Activated naive CD4-positive, alpha-beta T cell treated with anti-CD3 and anti-CD28 coated beads, Interleukin-2, amount 10 ng/mL, durations not matched to agents 7 days and 5 days (primary cell): ENCODE measurements at places on chromosomes 5 and 9.

DNA sequence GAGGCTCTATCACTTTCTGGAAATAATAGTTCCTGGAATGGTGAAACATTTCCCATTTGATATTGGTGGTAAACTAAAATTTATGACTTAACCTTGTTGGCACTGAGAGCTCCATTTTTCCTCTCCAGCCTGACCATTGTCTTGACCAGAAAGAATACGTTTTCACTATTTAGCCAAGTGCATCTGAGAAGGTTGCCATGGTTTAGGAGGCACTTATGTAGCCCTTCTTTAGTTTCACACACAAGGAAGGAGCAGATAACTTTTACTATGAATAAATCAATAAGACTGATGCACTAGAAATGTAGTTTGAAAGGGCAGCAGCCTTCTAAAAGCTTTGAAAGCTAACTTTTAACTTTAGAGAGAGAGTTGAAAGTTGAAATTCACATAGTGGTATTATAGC, 1045.5 kb upstream of the CDH6 start:
- DNase-seq = no peak

GRCh38 chr5:149485655-149486615, 65.3 kb downstream of the CSNK1A1 start:
- no peak for DNase-seq

DNA sequence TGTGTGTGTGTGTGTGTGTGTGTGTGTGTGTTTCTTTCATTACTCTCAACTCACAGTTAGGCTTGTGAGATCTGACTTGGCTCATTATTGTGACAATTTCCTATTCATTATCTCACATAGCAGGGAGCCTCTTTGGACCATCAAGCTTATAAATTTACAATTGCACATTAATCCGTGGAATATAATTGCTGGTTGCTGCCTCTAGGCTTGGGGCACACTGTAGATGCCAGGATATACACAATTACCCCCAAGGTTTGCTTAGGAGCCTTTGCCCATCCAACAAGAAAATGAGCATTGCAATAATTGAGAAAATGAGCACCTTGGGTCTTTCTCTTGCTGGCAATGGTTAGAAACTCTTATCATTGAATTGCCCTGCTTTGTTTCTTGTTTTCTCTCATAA, 161.6 kb upstream of the DMRTA1 start:
- DNase-seq = no peak

DNA sequence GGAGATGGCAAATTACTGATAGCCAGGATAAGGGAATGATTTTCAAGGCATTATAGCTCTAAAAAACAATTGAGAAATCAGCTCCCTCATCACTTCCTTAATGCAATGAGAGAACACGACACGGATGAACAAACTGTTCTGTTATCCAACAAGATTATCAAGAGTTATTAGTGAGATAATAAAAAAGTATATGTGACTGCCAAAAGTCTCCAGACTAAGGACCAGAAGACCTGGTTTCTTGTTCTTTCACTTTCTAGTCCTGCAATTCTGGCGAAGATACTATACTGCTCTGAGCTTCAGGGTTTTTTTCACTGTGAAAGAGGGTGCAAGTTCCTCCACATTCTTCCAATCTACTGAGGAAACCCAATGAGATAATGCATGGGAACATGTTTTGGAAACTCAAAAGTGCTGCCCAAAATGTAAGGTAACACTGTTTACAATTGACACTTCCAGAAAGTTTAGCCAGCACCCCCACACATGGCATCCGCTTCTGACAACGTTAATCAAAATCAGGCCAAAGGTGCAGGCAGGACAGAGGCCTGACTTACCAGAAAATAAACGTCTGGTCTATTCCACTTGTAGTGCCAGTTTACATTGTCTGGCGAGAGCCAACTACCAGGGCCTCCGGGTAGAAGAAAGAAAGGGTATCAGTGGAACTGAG, 254.2 kb downstream of the DOCK8 start:
- DNase-seq = no peak

GRCh38 chr5:96789794-96790330, 17.9 kb downstream of the ERAP1 start:
- DNase-seq = no peak

DNA sequence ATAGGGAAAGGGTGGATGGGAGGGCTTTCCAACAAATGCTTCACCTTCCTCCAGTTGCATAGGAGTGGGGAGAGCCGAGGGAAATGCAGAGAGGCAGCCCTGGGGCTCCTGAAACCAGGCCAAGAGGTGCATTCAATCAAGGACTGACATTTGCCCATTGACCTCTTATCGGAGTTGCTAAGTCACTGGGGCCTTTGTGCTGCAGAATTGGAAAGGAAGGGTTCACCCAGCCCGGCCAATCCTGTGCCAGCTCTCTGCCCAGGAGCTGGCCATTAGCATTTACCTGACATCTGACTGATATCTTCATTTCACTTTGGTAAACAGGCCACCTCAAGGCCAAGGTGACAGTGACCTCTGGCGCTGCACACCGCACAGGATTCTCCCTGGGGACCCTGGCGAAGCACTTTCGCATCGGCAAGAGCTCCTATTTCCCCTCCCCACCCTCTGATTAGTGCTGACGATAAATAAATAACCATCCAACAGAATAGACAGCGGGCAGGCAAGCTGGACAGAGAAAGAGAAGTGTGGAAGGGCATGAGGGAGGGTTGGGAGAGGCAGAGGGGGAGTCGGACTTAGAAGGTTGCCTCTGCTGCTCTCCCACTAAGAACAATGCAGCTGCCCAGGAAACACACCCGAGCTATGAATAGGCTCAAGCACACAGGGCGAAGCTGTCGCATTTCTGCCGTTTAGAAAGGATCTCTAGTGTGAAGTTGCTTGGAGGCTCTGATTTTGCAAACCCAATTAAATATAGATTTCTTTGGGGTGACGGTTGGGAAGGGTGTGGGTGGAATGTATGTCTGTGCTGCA, 57.0 kb upstream of the BOD1 start:
- no peak for DNase-seq

DNA sequence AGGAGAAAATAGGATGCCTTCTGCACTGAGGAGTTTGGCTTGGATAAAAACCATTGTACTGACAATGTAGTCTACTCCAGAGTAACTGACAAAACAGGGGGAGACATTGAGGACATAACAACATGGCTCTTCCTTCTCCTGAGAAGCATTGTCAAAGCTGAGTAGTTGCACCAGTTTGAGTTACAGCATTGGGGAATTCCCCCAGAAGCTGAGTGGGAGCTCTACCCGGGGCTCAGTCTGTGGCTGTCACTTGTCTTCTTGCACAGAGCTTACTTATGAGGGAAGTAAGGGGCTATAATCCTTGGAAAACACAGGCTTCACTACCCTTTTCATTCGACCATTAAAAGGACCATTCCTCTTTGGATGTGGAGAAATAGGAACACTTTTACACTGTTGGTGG, 21.2 kb downstream of the HSPB3 start:
- DNase-seq = no peak

- no peak for DNase-seq
Observed at GRCh38 chr5:40603378-40603777, 76.3 kb upstream of the PTGER4 start.

GRCh38 chr9:20561531-20561930, 60.8 kb downstream of the MLLT3 start:
- no peak for DNase-seq

DNA sequence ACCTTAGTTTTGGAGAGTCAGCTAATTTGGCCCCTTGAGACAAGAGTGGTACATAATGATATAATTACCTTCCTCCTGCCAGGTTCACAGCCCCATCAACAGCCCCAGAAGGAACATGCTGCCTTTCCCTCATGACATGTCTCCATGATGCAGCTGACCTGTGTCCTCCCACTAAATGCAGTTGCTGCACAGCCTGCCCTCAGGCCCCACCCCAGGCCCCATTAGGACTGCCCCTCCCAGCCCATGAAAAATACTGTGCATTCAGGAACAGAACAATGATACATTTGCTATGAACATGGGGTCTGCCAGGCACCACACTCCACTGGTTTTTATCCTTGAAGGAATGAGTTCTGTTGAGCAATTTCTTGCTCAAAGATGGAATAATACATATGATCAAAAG, 176.4 kb downstream of the C5orf15 start:
- DNase-seq = no peak

GRCh38 chr5:64201996-64202395, 36.4 kb downstream of the RNF180 start:
- DNase-seq = no peak

GRCh38 chr5:64766941-64767340, 1.6 kb downstream of the SREK1IP1 start:
- DNase-seq = no peak

GRCh38 chr5:172143875-172144274, 44.1 kb downstream of the STK10 start:
- no peak for DNase-seq

DNA sequence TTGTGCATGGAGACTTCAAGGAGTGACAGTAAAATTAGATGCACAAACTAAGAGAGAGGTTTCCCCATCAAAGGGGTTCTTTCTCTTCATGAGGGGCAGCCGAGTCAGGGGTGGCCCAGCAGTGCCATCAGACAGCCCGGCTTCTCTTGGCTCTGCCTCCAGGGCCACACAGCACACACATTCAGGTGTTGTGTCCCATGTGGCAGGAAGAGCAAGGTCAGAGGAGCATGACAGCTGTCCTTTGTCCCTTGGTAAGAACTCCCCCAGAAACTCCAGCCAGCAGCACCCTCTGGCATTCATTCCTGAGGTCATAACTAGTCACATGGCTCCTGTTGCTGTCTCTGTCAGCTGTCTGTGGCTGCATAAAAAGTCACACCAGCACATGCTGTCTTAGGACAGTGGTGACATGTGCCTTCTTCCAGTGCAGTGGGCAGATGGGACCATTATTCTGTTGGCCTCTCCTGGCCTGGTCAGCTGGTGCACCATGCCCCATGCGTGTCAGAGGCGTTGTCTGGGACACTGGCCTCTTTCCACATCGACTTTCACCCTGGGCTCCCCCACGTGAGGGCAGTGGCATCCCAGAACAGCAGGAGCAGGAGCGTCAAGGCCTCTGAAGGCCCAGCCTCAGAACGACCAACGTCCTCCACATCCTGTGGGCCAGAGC, 78.4 kb upstream of the OTULINL start:
- DNase-seq = no peak

DNA sequence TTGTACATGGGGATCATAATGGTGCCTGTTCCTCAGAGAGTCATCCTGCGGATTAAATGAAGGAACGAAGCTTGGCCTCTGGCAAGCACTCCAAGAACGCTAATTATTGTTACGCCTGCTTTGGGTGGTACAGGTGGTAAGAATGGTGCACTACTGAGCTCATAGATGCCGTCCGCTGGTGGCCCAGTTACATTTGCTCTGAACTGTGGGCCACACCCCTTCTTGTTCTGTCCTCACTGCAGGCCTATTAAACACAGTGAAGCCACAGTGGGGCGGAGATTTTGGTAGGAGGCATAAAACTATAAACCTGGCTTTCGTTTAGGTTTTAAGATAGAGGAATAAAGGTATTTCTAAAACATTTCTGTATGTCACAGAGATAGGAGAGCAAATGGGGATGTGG, 40.6 kb upstream of the FER start:
- no peak for DNase-seq

DNA sequence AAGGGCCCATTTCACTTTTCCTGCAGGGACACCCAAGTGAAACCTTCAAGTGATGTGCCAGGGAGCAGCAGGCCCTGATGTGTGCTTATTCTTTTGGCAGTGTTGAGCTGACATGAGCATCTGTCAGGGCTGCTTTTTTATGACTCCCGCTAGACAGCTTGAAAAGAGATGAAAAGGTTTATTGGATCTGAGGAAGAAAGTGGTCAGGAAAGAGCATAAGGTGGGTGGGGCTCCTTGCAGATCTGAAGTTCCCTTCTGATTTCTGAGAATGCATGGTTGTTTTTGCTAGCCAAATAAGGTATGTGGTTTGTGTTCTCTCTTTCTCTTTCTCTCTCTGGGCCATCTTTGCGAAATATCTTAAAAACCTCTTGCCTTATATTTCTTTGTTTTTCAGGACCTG, 316.1 kb downstream of the DMRT2 start:
- DNase-seq = peak; percentile 56

GRCh38 chr9:73371801-73372200, 220.1 kb downstream of the ANXA1 start:
- DNase-seq = no peak

DNA sequence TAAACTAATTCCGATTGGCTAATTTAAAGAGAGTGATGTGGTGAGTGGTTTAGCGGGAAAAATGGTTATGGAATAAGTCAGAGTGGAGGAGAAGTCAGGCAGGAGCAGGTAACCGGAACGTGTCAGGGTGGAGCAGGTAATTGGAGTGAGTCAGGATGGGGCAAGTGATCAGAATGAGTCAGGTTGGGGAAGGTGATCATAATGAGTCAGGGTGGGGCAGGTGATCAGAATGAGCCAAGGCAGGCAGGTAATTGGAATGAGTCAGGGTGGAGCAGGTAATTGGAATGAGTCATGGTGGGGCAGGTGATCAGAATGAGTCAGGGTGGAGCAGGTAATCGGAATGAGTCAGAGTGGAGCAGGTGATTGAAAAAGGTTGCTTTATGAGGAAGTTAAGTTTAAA, 101.4 kb downstream of the TMEM167A start:
- no peak for DNase-seq

GRCh38 chr5:133977161-133977787, 8.8 kb upstream of the C5orf15 start:
- no peak for DNase-seq

DNA sequence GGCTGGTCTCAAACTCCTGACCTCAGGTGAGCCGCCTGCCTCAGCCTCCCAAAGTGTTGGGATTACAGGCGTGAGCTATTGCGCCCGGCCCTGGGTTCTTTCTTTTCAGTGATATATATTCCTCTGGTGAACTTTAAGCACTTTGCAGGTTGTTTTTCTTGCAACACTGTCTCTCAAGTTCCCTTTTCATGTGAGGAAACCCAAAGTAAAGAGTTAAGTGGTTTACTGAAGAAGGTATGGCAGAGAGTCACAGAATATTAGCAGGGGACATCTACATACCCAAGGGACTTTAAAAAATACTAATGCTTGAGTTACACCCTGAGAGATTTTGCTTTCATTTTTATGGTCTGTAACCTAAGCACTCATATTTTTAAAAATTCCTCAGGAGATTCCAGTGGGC, 6.7 kb upstream of the GAPT start:
- no peak for DNase-seq

GRCh38 chr9:91790917-91791316, 159.1 kb downstream of the ROR2 start:
- no peak for DNase-seq

DNA sequence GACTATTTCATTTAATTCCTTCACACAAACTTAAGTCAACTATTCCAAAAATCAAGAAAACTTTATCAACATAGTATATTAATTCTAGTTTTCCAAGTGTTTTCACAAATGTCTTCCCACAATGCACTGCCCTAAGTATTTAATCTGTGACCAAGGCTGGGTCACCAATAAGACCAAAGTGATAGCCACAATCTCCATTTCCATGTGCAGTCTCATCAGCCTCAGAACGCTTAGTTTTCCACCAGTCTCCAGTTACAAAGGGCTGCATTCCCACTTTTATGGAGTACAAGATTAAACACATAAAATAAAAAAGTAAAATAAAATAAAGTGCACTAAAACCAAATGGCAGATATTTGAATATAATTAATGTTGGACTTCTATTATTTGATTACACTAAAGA, 371.6 kb upstream of the CCNH start:
- DNase-seq = no peak

DNA sequence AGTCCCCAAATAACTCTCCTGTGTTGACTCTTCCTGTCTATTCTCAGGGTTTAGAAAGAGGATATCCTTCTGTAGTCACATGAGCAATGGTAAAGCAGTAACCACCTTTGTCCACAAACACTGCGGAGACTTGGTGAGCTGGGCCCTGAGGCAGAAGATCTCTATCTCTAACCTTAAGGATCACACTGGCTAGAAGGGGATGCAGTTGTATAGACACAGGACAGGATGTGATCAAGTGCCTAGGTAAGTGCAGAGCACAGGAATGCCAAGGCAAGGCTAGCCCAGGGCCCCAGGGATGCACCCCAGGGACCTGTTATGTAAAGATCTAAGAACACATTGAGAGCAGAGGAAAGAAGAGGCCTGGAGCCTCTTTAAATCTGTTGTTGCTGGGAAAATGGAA, 610.5 kb downstream of the IRX1 start:
- DNase-seq = no peak
